Psoas muscle (tissue), 8 donors: ENCODE measurements at places on chromosomes 2 and 18. TPM values are rescaled to one million over a fixed set of nuclear protein-coding genes. Genes with fewer than 3 reads are reported as not detected.

DNA sequence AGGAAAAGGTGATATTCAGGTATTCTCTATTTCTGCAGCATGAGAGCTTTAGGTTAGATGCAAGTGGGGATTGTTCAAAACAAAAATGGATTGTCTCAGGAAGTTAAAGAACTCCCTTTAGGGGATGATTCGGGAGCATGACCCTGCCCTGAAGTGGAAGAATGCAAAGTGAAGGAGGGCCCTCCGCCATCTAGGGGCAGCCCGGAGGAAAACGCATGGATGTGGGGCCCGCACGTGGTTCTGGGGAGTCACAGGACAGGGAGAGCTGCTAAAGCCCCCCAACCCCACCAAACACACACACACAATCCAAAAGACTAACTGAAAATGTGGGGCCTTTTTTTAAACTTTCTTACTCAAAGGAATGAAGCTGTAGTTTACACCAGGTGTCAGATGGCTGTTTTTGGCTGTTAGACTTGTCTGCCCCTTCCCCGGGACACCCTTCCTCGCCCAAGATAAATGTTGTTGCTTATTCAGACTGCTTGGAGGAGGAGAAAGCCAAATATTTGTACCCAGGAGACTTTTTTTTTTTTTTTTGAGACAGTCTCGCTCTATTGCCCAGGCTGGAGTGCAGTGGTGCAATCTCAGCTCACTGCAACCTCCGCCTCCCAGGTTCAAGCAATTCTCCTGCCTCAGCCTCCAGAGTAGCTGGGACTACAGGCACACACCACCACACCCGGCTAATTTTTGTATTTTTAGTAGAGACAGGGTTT lies 78.8 kb downstream of the HNRNPLL start:
- no peak for DNase-seq

DNA sequence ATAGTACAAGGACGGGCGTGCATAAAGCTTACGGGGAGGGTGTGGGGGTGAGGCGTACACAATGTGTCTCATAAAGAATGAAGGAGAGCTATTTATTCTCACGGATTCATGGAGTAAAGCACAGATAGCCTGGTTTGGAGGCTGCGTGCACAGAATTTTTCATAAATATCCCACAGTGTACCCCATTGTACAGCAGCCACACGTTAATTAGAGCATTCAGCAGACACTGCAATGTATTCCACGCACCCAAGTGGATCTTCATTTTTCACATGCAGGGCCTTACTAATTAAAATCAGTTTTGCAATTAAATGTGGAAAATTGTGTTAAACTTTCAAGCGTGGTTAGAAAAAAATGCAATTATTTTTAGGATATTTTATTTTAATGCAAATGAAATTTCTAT lies 227.7 kb upstream of the PXDN start:
- DNase-seq: no peak

DNA sequence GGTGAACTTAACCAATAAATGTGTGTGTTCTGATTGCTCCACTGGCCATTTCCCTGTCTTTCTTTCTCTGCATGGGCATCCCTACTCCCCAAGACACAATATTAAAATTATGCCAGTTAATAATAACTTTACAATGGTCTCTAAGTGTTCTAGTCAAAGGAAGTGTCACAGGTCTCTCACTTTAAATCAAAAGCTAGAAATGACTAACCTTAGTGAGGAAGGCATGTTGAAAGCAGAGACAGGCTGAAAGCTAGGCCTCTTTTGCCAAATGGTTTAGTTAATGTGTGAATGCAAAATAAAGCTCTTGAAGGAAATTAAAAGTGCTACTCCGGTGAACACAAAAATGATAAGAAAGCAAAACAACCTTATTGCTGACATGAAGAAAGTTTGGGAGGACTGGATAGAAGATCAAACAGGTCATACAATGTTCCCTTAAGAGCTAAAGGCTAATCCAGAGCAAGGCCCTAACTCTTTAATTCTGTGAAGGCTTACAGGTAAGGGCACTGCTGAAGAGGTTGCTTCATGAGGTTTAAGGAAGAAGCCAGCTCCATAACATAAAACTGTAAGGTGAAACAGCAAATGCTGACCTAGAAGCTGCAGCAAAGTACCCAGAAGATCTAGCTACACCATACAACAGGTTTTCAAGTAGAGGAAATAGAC lies 44.0 kb upstream of the ARHGAP15 start:
- DNase-seq: no peak

- DNase-seq: no peak
These were observed 25.5 kb upstream of the ALPP start for GRCh38 chr2:232353096-232353495.

DNA sequence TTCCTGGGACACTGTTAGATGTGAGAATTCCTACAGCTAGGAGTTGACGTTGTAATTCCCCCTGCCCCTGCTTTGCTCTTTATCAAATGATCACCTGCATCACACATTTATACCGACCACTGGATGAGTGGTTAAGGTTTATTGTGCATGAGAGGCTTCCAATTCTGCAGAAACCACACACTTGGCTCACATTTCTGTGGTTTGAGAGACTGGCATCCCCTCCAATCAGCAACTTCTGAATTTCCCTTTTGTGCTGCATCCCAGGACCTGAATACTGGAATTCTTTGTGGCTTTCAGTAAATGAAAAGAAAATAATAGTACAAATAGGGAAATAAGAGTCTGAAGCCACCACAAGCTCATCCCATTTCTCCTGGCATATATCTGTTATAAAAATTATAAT lies 628.7 kb upstream of the PIK3C3 start:
- no peak for DNase-seq

DNA sequence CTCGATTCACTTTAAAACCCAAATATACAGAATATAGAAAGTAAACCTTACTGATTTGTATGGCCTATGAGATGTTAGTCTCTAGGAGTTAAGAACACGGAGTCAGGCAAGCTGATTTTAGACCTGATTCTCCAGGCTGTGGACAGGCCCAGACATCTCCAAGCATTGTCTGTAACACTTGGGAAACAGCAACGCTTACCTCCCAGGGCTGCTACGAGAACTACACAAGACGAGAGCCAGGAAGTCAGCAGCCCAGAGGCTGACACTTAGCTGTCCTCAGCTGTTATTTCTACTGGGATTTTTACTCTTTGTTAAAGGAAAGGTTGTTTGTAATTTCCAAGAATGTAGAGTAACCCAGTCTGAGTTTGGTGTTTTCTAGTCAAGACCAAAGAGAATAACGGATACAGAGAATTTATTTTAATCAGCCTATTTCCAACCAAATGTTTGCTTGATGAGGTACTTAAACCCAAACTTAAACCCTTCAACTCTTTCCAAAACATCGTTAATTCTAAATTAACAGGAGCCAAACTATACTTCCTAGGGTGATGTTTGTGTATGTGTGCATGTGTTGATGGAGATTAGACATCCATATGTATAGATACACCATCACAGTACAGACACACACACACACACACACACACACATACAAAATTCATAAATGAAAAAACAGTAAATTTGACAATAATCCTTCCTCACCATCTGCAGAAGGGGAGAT lies 123.4 kb downstream of the LAMA1 start:
- DNase-seq: no peak

- no peak for DNase-seq
These were observed 100.9 kb downstream of the WDSUB1 start for GRCh38 chr2:159185401-159186130.

GRCh38 chr2:44836174-44836573 lies 105.3 kb upstream of the SIX3 start:
- no peak for DNase-seq

DNA sequence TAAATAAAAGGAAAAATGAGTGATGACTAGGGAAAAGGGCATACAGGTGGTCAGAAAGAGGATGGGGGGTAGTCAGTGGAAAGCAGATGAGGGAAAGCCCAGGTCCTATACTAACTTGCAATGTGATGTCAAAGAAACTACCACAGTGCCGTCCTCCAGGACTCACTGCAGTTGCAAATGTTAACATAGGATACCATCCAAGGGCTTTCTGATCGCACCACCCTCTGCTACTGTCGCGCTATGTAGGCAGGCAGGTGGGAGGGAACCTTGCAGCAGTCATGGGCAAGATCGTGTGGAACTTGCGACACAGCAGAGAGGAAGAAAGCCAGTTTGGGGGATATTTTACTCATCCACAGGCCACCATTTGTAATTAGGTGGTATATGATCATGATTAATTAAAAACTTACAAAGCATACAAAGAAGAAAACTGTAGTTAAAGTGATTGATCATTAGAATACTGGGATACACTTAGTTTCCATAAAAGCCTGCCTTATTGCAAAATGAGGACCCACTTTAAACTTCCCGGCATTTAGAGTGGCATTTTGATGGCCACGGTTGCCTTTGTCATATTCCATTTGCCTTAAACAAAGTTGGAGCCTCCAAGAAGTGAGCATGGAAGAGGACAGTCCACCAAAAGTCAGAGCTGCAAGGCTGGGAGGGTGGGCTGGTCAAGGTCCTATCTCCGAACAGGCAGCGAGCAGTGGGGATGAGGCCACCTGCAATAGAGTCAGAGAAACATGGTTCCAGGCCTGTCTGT lies 8.5 kb upstream of the ROCK2 start:
- no peak for DNase-seq

- DNase-seq: no peak
These were observed 114.6 kb downstream of the ZEB2 start for GRCh38 chr2:144405321-144405720.

DNA sequence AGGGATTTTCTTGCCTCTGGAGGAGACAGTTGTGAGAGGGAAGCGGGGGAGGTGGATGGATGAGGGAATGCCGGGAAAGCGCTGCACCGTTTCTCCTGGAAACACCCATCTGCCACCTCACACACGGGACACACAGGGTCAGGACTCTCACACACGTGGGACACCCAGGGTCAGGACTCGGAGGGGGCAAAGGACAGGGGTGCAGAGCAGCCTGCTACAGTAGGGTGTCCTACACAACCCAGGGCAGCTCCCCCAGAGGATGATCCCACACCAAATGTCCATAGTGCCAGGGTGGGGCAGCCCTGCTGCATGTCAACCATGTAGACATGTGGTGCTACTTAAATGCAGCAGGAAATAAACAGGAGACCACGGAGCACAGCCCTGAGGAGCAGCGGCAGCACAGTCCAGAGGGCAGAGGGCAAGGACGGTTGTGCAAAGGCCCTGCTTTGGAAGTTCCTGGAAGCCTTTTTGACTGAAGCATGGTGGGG lies 5.1 kb downstream of the RAMP1 start:
- DNase-seq: no peak

TMEM247 gene
- not detected for total RNA-seq
